ENCODE measurements at places on chromosomes 16 and 17.

- no peak for DNase-seq
Observed at GRCh38 chr17:1617620-1618174, 10.9 kb downstream of the SLC43A2 start.

- no peak for DNase-seq
Observed at GRCh38 chr17:15265131-15265530, at the start of gene PMP22. PMP22 (minus strand) TSS chr17:15265326; CDS start chr17:15260727, 4,599 bp downstream.

DNA sequence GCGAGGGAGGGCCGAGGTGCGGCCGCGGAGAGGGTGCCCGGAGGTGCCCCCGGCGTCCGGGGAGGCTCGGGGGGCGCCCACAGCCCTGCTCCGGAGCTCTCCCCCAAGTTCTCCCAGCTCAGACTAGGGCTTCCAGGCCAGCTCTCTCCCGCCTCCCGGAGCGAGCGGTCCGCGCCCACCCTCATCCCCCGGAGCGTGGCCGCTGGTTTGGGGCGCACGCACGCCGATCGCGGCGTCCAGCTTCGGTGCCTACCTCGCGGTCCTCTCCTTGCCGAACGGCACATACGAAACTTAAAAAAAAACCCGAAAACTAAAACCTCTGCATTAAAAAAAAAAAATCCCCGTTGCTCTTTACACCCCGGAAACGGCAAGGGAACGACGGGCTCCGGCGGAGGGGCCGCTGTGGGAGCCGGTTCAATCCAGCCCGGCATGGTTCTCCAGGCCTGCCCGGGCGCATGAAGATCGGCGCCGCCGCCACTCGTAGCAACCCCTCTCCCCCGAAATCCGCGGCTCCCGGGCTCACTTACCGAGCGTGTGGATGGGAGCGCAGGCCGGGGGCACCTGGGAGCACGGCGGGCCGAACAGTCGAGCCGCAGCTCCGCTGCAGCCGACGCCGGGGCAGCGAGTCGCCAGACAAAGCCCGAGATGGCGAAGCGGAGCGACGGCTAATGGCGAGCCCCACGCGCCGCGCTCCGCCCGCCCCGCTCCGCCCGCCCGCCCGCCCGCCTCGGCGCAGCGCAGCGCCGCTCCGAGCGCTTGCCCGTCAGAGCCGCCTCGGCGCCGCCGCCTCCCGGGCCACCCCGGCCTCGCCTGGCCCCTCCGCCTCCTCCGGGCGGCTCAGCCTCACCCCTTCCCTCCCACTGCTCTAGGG is 973 bp upstream of the UBTF start:
- DNase-seq, result no peak

- DNase-seq, result no peak
Observed at GRCh38 chr16:28983644-28984043, 1.2 kb upstream of the LAT start.

GRCh38 chr16:58118801-58119508 is 10.2 kb downstream of the CFAP20 start:
- no peak for DNase-seq

GRCh38 chr17:8131844-8132441 is 8.0 kb upstream of the HES7 start:
- no peak for DNase-seq

DNA sequence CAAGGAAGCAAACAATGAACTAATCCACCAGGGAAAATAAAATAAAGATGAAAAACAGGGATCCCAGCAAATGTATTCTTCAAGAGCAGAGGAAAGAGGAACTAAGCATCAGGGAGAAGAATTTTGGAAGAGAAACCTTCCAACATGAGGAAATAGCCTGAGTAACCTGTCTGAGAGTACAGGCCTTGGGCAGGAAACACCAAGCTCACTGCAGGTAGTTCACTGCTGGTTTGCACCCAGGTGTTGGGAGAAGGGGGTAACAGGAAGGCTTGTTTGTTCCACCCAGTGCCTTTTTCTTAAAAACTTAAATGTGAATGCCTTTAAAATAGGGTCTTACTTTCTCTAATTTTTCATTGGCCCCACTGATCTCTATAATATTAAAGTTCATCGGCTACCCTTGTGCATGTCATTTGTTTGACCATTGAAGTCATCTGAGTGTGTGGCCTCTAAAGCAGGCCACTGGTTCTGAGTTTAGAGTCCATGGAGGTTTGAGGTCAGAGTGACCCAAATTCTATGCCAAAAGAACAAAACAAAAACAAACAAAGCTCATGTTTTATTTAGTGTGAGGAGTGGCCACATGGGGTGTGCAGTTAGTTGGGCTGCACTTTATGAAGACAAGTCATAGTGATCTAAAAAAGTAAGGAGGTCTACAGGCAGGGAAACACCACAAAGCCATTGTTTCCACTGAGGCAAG is 62.9 kb upstream of the COX10 start:
- no peak for DNase-seq
